ENCODE measurements at places on chromosomes 7 and 10.

GRCh38 chr10:10313149-10313835 is 704.4 kb upstream of the CELF2 start:
- DNase-seq: no peak

DNA sequence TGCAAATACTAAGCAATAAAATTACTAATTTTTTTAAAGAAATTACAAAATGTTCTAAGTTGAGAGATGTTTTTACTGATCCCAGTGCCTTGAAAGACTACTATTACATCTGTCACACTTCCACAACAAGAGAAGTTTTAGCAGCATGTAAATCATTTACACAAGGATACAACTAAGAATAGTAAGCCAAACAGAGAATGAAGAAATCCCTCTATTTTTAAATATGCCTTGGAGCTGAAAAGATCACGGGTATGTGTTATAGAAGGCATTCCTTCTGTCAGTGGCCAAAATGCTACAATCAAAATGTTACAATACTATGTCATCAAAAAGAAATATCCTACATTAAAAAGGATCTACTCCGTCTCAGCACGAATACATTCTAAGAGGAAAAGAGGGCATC is 52.6 kb downstream of the LARP4B start:
- DNase-seq: no peak

DNA sequence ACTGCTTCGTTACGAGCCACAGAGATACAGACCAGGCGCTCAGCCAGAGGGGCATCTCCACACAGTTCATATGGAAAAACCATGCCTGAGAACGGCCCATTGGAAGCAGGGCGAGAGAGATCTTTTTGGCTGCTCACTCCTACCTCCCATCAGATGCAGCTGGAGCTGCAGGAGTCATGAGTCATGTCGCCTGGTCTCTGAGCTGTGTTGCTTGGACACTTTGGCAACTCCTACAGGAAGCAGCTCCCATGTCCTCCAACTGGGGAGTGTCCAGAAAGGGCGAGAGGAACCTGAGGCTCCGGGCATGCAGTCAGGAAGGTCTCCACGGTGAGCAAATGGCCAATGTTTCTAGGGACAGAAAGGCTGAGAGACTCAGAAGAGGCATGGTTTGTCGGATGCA is 24.9 kb downstream of the INSIG1 start:
- no peak for DNase-seq

- DNase-seq: no peak
Measured at GRCh38 chr10:20897146-20897825, at the start of gene NEBL. Gene NEBL (minus strand): TSS chr10:20897311. CDS start chr10:20897205, 106 bp downstream.

GRCh38 chr7:18762189-18762588 is 266.6 kb downstream of the HDAC9 start:
- no peak for DNase-seq

- no peak for DNase-seq
Measured at GRCh38 chr10:108966411-108966810, 956.9 kb downstream of the XPNPEP1 start.

DNA sequence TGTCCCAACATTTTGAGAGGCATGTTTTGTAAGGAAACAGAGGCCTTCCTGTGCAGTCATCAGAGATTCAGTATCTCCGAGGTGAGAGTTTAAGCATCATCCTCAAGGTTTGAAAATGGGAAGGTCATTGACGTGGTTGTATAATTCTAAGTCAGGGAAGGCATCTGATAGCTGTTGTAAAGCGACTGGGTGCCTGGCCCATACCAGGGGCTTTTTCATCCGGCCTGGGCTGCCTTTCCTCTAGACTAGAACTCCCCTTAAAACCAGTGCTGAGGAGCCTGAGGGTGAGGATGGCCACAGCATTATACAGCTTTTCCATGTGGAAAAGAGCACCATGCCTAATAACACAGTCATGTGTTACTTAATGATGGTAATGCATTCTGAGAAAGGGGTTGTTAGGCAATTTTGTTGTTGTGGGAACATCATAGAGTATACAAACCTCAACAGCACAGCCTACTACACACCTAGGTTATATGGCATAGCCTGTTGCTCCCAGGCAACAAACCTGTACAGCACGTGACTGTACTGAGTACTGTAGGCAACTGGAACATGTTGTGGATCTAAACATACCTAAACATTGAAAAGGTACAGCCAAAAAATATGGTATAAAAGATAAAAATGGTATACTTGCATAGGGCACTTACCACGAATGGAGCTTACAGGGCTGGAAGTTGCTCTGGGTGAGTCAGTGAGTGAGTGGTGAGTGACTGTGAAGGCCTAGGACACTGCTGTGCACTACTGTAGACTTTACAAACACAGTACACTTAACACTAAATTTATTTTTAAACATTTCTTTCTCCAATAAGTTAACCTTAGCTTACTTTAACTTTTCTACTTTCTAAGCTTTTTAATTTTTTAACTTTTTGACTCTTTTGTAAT is 13.5 kb upstream of the CACUL1 start:
- no peak for DNase-seq

- DNase-seq: no peak
Measured at GRCh38 chr10:30437031-30437841, 3.3 kb downstream of the MAP3K8 start.

- DNase-seq: no peak
Measured at GRCh38 chr10:78914502-78915189, 154.1 kb upstream of the ZMIZ1 start.

DNA sequence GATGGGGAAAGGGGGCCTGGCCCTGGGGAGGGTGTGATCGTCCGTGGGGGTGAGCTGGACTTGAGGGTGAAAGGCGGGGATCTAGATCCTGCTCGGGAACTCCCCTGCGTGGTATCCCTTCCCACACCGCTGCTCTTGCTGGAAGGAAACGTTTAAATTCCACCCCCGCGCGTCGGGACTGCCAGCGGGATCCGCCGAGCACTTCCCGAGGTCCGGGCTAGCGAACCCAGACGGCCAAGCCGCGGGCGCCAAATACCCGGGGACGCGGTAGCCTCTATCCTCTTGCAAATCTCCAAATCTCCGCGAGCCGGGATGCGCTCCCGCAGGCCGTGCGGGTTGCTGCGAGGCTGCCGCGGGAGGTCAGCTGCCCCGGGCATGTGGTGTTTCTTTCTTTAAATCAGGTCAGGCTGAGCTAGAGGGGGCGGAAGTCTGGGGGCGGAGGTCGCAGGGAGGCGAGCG is 904 bp downstream of the NPTX2 start:
- no peak for DNase-seq

GRCh38 chr7:30321882-30322192 is 37.4 kb downstream of the ZNRF2 start:
- DNase-seq: no peak

DNA sequence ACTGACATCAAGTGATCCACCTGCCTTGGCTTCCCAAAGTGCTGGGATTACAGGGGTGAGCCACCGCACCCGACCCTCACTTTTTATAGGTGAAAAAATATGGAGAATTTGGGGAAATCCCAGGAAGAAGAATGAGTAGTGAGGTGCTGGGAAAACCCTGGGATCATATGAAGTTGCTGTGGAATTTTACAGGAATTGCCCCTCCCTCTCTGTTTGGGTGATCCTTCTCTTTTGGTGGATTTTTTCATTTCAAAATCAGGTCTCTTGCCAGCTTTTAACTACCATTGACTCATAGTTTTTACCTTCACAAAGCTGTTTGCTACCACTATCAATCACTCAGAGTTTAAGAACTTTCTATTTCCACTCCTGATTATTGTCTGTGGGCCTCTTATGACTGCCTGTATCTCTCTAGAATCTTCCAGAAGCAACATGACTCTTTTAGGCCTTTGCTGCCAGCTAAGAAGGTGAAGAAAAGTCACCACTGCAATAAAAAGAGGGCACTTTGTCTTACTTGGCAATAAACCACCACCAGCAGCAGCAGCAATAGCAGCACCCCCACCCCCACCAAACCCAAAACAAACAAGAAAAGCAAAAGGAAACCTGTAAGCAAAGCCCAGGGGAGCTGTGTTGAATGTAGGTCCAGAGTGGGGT is 4.0 kb upstream of the GIMAP8 start:
- DNase-seq: no peak

DNA sequence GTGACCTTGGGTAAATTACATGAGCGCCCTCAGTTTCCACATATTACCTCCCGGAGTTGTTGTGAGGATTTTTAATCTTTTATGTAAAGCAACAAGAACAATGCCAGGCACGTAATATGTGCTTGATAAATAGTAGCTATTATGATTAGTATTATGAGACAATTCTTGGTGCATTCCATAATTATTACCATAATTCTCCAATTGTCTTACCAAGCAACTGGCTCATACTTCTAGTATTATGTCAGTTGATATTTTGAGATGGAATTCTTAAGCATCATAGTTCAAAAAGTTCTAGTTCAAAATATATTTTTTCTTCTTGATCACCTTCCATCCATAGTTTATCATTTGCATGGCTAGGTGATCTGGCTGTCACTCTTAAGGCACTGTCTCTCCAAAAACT is 259.0 kb downstream of the BBS9 start:
- no peak for DNase-seq

- no peak for DNase-seq
Measured at GRCh38 chr7:68258609-68259008, 1262.0 kb downstream of the TYW1 start.

All from stimulated activated CD4-positive, alpha-beta T cell treated with anti-CD3 and anti-CD28 coated beads, TNF-alpha, amount 100 ng/mL, for 48 hours (primary cell).